ENCODE measurements at places on chromosomes 11 and 22.

DNA sequence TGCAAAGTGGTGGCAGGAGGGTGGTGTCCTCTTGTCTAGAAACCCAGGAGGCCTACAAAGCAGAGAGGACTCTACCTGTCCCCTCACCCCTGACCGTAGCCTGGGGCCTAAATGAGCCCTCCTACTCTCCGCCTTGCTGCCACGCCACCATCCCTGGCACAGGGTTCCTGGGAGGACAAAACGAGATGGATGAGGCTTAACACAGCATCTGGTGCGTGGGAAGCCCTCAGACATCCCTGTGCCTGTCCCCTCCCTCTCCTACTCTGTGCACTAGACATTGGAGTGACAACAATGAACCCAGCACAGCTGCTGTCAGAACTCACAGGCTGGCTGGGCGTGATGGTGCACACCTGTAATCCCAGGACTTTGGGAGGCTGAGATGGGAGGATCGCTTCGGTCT, 36.4 kb upstream of the DKK3 start:
- no peak for DNase-seq

GRCh38 chr11:10107497-10107896, 186.5 kb downstream of the SBF2 start:
- no peak for DNase-seq

GRCh38 chr11:313787-314553, at the start of gene IFITM1:
TSS of gene IFITM1 (plus strand) at chr11:314040. CDS start at chr11:314171, 131 bp downstream.
- DNase-seq = peak; percentile 90

DNA sequence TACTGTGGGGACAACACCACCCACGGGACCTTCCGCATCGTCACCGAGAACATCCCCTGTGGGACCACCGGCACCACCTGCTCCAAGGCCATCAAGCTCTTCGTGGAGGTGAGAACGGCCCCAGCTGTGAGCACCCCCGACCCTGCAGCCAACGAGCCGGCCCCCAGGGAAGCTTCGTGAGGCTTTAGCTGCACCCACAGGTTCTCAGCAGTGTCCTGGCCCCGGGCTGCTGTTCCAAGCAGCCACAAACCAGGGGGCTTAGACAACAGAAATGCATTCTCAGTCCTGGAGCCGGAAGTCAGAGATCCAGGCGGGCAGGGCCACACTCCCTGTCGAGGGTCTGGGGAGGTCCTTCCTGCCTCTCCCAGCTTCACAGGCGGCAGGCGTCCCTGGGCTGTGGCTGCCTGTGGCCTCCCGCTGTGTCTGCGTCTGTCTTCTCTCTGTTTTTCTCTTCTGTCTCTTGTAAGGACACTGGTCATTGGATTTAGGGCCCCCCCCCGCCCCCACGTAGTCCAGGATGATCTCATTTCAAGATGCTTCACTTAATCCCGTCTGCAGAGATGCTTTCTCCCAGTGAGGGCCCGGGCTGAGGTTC, 12.5 kb downstream of the MUC5B start:
- no peak for DNase-seq

DNA sequence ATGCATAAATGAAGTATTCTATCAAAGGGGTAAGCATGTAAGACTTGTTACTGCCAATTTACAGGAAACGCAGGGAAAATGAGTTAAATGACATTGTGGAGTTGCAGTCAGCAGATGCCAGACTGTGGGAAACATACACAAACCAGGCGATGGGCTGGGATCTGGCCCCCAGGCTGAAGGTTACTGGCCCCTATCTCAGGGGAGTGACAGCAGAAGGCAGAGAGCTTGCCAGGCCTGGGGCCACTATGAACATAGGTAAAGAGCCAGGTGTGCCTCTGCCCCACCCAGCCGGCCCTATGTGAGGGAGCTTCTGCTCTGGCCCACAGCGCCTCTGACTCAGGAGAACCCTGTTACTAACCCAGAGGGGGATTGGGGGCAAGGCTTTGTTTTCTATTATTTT, 26.1 kb upstream of the SLC25A1 start:
- no peak for DNase-seq

- DNase-seq = no peak
Observed at GRCh38 chr11:124536520-124536919, 6.9 kb downstream of the OR8B12 start.

DNA sequence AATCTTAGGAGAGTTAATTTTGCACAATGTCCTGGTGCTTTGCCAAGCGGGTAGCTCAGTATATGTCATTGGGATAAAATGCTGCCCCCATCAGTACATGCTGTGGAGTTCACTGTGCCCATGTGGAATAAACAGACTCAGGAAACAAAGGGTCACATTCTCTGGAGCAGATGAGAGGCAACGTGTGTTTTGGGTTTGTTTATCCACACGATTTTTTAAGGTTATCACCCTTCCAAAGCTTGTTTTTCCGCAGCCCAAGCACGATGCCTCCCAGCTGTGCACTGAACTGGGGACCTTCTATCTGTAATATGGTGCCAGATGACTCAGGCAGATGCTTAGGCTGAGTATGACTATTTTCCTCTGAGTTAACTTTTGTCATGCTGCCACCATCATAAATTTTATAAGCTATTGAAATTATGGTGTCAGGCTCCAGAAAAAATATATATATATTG, 6.5 kb downstream of the OR4D6 start:
- DNase-seq = no peak

GRCh38 chr11:108807262-108807661, 142.4 kb downstream of the DDX10 start:
- no peak for DNase-seq

GRCh38 chr11:61948505-61948904, 1.6 kb upstream of the BEST1 start:
- no peak for DNase-seq

GRCh38 chr11:48031602-48032001, 51.2 kb downstream of the PTPRJ start:
- no peak for DNase-seq

- DNase-seq = no peak
Observed at GRCh38 chr11:11563200-11563975, 58.4 kb downstream of the GALNT18 start.

- DNase-seq = no peak
Observed at GRCh38 chr11:16793511-16793910, 55.1 kb downstream of the C11orf58 start.

DNA sequence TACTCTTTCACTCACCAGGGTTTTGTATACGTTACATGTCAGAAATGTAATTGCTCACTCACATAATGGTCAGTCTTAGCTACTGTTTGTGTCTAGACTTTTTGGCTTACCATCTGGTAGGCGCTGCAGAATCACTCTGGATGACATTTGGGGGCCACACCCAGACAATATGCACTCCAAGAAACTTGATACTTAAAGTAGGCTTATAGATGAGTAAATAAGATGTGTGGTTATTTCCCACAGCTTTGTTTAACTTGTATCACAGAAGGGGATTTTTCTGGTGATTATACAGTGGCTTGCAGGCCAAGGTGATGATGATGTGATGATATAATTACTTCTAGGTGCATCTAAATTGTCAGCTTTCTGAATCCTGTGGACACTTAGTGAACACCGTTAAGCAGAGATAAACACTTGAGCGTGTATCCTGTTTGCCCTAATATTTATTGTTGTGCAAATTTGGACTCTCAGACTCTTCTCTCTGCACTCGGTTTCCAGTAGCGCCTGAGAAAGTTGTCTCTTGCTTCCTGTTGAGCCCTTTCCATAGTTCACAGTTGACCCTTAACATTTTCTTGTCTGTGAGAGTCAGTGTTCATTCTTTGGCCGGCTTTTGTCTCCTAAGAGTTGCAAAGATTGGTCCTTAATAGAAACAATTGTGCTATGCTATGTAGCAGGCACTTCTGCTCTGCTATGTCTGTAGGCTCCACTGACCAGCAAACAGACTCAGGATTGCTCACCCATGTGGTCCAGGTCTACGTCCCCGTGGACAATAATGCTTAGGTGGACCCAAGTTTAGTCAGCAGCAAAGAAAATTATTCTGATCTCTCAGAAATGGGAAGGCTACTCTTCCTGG, 89.3 kb downstream of the PRR5L start:
- no peak for DNase-seq

- DNase-seq = peak; percentile 72
Observed at GRCh38 chr11:57638005-57638781, 11.5 kb downstream of the YPEL4 start.

DNA sequence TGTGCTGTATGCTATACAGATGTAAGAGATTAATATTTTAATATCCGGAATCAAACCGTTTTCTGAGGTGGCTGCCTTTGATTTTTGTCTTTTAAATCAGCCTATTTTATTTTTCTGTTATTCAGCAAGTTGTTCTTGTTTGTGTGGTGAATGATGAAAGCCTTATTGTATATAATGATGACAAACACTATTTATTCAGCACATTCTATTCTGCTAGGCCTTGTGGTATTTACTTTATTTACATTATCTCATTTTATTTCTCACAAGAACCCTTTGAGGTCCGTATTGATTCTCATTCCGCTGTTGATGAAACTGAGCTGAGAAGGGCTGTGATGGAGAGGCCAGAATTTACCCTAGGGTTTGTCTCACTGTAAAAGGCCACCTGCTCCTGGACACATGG, 40.5 kb downstream of the KREMEN1 start:
- no peak for DNase-seq

GRCh38 chr11:116819049-116819448, 4.1 kb downstream of the APOA4 start:
- no peak for DNase-seq

DNA sequence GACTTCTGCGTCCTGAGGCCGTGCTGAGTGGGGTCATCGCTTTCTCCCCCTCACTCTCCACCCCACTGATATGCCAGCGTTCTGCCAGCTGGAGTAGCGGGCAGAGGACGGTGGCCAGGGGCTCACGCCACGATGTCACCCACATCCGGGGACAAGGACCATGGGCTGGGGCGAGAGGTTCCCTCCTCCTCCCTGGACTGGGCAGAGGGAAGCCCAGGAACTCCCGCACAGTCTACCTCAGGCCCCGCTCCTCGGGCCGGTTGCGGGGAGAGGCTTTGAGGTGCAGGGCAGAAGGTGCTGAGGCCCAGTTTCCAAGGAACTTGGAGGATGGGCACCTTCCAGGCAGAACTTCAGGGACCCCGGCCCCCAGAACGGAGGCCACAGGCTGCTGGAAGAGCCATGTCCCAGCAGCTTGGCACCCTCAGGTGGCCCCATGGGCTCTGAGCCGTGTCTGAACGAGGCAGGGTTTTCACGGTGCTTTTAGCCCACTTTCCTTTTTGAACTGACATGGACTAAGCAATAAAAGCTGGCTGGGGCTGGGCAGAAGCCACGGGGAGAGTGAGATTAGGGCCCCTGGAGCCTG, 25.4 kb downstream of the ADAMTS15 start:
- no peak for DNase-seq

GRCh38 chr11:70727899-70728620, 329.7 kb downstream of the CTTN start:
- DNase-seq = no peak

GRCh38 chr11:87812571-87813365, 362.5 kb downstream of the RAB38 start:
- DNase-seq = no peak

DNA sequence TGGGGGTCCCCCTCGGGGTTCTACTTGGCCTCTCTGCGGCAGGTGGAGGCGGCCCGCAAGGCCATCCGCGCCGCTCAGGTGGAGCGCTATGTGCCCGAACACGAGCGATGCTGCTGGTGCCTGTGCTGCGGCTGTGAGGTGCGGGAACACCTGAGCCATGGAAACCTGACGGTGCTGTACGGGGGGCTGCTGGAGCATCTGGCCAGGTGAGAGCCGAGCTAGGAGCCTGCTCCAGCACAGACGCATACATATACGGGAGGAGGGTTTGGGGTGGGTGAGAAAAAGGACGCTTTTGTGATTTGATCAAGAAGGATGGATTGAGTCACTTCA, 415 bp downstream of the CENATAC start:
- DNase-seq = no peak

DNA sequence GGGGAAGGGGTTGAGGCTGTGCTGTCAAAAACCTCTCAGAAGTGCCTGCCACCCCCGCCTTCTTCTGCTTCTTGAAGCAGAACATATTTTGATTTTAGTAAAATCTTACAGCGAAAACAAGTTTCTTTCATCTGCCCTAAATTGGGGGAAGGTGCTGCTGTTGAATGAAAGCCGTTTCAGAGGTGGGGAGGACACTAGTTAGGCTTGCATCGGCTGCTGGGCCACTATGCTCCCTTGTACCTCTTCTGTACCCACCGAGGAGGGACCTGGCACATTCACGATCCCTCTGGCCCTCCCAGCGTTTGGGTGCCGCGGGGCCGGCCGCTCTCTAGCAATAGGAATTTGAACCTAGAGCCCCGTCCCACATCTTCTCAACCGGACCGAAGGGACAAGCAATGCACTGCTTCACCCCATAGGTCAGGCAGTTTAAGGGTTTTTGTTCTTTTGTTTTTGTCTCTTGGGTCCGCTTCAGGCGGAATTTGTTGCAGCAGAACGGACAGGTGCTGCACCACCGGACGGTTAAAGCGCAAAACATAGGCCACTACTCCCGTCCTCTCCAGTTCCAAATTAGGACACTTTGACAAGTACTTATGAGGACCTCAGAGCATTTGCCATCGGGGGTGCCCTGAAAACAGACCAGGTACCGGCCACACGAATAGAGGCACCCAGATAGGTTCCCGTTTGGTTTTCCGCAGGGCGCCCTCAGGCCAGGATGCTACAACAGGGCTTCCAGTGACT, 5.6 kb downstream of the SLC6A5 start:
- DNase-seq = no peak

DNA sequence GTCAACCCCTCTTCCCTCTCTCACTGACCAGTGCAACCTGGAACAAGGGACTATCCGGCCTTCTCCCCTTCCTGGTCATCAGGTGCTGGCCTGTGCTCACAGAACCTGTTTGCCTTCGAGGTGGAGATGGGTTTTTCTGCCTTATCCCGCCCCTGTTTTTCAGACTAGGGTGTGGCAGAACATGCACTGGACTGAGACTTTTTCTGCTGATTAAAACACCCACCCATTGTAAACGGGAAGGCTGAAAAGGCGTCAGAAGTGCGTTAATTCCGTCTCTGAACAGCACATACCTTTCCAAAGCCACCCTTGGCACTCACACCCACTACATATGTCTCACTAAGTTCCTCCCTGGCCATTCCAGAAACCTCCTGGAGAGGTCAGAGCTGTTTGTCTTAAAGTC, 4.4 kb upstream of the B3GNT6 start:
- no peak for DNase-seq

DNA sequence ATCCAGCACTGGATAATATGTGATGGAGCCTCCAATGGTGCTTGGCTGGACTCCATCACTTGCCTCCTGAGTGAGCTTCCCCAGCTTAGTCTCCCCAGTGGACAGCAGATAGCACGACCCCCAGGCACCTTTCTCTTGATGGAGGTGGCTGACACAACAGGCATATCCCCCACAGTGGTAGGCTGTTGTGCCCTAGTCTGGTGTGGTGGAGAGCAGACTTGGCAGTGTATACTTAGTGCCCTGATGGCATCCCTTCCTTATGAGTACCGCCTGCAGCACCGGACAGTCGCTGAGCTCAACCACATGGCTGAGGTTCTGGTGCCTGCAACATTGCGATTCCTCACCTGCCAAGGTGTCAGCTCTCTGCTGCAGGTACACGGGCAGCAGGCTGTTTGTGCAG, 50.1 kb downstream of the DNHD1 start:
- DNase-seq = no peak

DNA sequence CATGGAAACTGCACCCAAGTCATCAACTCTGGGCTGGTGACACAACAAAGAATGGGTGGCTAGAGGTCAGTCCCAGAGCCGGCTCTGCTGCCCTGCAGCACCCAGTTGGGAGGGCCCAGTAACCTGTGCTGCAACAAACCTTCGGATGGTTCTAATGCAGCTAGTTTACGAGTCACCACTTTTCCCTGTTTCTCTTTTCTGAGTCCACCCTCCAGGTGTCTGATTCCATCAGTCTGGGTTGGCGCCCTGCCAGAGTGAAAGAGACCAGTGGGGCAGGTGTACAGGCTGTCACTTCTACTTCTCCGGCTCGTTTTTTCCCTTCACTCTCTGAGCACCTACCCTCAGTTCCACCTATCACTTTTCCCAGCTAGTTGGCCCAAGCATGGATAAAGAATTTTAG, 572.9 kb downstream of the NTM start:
- DNase-seq = no peak

Measured in GM20000 (cell line).